ENCODE measurements at places on chromosomes 12 and 14. TPM values are rescaled to one million over a fixed set of nuclear protein-coding genes. Genes with fewer than 3 reads are reported as not detected.

IRAK4 gene
- 23.9 TPM for total RNA-seq

OR6C2 gene
- not detected for total RNA-seq

PZP gene
- total RNA-seq = 2.4 TPM

GALNT4 gene
- total RNA-seq = 18.5 TPM

KRT73 gene
- total RNA-seq = not detected

PIWIL1 gene
- not detected for total RNA-seq

RBMS2 gene
- total RNA-seq = 76.6 TPM

TAC3 gene
- total RNA-seq = not detected

ZNF641 gene
- total RNA-seq = 4.3 TPM

EPYC gene
- total RNA-seq = not detected

KRT1 gene
- not detected for total RNA-seq

RBP5 gene
- total RNA-seq = 0.19 TPM

CHFR gene
- 50.5 TPM for total RNA-seq

BEGAIN gene
- 0.17 TPM for total RNA-seq

CCDC196 gene
- total RNA-seq = not detected

GRCh38 chr14:99231850-99232713, 39.9 kb downstream of the BCL11B start:
- no peak for DNase-seq

- peak; percentile 56 for DNase-seq
Observed at GRCh38 chr12:13179211-13180074, 17.1 kb upstream of the EMP1 start.

DNA sequence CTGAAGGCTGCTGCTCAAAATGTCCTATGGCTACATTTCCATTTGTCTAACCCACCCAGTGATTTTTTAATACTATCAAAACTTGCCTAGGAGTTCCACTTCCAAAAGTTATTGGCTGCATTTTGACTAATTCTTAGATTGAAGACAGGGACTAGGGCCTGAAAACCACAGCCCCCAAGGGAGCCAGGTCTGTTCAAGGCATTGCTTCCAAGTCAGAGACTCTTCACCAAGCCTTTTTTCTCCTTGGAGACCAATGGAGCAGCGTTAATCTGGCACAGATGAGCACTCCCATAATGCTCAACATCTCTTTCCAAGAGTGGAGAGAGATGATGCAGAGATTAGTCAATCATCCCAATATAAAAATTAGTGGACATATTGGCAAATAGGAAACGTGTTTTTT, 112.5 kb upstream of the HIF1A start:
- DNase-seq = no peak

- no peak for DNase-seq
Observed at GRCh38 chr12:51430196-51430895, 5.7 kb downstream of the SLC4A8 start.

GRCh38 chr12:132851465-132851864, 22.8 kb upstream of the GOLGA3 start:
- no peak for DNase-seq

- no peak for DNase-seq
Observed at GRCh38 chr14:73645248-73645610, 443 bp downstream of the DNAL1 start.

DNA sequence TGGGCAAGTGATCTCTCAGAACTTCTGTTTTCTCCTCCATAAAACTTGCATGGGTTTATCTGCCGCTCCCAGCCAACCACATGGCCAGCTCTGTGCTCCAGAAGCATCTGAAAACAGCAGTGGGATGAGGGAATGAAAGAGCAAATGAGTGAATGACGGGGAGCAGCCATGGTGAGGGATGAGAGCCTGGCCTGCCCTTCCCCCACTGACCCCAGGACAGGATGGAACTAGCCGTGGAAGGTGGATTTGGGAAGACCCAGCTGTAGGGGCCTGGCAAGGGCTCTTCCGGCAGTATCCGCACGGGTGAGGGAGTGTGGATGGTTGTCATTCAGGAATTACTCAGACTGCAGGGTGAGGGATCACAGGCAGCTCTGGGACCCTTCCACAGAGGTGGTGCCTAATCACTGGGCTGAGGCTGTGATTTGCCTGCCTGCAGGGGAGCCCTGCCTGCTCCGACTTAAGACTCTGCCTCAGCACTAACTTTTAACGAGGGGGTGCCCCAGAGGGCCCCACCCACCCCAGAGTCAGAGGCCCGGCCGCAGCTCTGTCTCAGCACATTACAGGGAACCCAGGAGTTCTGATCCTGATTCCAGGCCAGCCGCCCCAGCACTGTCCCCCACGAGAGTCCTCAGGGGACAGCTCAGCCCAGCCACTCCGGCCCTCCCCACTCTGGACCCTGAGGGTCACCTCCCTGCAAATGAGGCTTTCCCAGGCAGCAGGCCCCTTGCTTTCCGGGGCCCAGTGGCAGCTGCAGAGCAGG, 136.8 kb upstream of the C14orf180 start:
- DNase-seq = no peak

- DNase-seq = no peak
Observed at GRCh38 chr12:42686514-42687172, 97.1 kb upstream of the PRICKLE1 start.

GRCh38 chr12:81412940-81413339, 335.1 kb downstream of the ACSS3 start:
- DNase-seq = no peak

DNA sequence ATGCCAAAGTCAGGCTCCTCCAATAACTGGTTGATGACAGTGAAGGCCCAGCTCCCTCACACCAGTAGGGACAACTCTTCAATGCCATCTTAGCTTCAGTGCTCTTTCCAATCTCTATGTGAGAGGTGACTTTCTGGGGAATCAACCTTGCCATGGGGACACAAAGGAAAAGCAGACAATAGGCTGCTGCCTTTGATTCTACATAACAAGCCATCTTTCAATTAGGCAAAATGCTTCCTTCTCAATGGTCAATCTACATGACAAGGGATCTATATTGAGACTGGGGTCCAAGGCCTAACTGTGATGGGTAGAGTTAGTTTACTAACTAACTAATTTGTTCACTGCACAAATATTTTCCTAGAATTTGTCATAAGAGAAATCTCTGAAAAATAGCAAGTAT, 1417.5 kb upstream of the SEL1L start:
- no peak for DNase-seq

DNA sequence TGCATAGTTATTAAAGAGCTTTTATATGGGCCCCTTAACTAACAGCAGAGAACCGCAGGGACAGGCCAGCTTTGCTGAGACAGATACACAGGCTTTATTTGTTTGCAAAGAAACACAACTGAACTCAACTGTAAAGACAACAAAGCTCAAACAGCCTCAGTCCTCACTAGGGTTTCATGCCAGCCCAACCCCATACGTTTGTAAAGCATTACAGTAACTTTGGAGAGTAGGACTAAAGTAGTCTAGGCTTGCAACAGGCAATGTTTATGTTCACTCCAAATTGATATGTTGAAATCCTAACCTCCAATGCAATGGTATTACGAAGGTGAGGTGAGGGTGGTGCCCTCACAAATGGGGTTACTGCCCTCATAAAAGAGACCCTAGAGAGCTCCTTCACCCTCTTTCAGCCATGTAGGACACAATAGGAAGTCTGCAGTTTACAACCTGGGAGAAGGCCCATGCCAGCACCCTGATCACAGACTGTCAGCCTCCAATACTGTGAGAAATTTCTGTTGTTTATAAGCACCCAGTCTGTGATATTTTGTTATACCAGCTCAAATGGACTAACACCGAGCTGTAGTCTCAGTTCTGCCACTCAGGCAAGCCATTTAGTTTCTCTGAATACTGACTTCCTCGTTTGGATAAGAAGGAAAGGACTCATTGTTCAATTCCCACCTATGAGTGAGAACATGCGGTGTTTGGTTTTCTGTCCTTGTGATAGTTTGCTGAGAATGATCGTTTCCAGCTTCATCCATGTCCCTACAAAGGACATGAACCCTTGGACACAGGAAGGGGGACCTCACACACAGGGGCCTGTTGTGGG, 35.2 kb downstream of the PPM1H start:
- DNase-seq = no peak

- no peak for DNase-seq
Observed at GRCh38 chr12:28578361-28578760, 388.1 kb downstream of the CCDC91 start.

DNA sequence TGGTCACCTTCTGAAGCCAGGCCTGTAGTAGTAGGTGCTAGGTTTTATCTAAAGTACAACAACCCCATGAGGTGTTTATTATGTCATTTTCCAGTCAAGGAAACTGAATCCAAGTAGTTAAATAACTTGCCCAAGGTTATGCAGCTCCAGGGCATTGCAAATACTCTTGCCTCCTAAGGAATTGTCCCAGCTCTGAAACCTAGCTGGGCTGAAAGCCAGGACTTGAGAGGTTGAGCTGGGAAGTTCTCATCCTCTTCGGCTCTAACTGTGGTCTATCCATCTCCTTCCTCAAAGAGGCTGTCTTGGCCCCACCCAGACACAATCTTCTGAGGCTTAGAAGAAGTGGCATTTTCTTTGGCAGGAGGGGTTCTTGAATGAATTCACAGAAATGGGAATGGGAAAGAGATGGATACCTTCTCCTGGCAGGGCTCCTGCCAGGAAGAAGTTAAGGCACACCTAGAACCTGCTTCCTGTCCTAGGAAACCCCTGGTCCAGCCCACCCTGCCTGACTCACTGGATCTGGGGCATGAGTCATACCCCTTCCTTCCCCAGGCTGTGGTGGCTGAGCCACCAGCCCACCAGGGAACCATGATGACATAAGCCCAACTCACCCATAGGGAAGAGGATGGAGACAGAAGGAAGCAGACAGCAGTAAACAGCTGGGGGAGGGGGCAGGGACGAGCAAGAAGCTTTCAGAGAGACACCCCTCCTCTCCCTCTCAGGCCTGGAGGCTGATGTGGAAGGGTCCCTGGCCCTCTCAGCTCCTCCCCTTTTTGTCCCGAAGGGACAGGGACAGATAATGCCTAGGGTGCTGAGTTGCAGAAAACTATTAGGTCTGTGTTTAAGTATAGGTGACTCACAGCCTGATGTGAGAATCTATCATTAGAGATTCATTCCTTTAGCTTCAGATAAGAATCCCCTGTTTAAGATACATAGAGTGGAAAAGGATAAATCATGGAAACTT, 2.1 kb upstream of the PLEK2 start:
- DNase-seq = peak; percentile 83

DNA sequence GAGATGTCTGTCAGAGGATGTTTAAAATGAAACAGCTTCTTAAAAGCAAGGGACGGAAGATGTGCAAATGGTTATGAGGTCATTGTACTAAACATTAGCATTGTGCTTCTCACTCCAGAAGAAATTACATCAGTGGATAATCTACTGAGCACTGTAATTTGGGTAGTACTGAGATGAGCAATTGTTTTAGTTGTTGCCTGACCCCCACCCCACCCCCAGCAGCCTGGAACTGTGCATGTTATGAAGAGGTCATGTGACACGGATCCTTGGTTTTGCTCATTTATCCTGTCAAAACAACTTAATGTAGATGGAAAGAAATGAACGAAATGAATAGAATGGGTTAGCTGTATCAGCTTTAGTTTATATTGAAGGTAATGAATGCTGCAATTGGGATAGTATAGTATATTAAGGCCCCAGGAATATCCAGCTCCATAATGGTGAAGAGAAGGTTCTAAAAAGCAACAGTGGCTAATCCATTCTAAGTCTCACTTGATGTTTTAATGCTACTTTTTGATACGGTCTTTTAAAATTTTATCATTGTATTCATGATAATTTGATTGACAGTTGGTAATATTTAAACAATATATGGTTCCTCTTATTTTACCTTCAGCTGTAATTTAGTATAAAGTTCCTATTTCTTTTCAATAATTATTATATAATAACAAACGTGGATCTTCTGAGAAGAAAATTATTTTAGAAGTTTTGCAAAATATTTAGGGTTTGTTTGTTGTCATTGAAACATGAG, 58.5 kb downstream of the WNK1 start:
- peak; percentile 21 for DNase-seq

DNA sequence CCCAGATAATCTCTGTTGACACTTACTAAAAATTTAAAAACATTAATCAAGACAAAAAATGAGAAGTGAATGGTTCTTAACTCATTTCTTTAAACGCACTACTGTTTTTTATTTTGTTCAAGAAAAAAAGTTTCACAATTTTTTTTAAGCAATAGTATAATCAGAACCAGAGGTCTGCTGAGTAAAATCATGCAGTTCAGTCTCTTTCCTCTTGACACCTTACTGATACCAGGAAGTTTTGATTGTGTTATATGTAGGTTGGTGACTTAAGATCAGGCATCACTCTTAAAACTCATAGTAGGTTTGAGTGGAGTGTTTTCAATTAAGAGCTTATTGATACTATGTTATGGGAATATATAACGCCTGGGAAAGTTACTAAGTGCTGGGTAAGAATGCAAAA, 121.4 kb downstream of the TRMT5 start:
- no peak for DNase-seq

GRCh38 chr14:96683562-96684289, 113.5 kb upstream of the VRK1 start:
- DNase-seq = no peak

GRCh38 chr12:51851413-51852124, 3.1 kb upstream of the FIGNL2 start:
- DNase-seq = no peak

DNA sequence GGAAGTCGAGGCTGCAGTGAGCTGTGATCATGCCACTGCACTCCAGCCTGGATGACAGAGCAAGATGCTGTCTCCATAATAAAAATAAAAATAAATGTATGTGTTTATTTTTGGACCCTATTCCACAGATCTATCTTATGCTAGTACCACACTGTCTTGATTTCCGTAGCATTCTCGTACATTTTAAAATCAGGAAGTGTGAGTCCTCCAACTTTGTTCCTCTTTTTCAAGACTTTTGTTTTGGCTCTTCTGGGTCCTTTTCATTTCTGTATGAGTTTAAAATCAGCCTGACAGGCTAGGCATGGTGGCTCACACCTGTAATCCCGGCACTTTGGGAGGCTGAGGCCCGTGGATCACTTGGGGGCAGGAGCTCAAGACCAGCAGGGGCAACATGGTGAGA, 25.8 kb downstream of the DAO start:
- DNase-seq = no peak

DNA sequence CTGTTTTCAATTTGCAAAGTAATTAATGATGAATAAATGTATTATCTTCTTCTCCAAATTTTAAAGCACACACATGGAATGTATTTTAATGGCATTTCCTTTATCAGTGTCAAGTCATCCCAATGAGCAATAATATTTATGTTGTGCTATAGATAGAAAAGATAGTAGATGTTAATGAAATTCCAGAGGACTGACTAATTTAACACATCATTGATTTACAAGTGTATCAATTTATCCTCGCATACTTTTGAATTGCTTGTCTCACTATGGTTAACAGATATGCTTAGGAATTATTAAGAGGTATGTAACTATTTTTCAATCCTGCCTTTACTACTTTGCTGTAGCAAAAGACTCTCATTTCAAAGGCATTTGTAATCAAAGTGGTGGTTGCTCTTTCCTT, 842.9 kb downstream of the SLC6A15 start:
- no peak for DNase-seq

- DNase-seq = no peak
Observed at GRCh38 chr14:105011312-105011990, 9.4 kb downstream of the CDCA4 start.

- no peak for DNase-seq
Observed at GRCh38 chr12:92149563-92149962, 3.9 kb upstream of the BTG1 start.

GRCh38 chr12:124601706-124602105, 34.3 kb upstream of the NCOR2 start:
- DNase-seq = no peak

DNA sequence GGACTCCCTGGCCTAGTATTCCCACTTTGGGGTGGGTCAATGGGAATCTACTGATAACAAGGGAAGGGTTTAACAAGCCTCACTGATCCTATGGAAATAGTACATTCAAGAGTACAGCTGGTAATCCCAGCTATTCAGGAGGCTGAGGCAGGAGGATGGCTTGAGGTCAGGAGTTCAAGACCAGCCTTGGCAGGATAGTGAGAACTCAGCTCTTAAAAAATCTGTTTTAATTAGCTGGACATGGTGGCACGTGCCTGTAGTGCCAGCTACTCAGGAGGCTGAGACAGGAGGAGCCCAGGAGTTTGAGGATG, 4.5 kb downstream of the POMT2 start:
- DNase-seq = no peak
